ENCODE measurements at places on chromosomes 12 and 14.

DNA sequence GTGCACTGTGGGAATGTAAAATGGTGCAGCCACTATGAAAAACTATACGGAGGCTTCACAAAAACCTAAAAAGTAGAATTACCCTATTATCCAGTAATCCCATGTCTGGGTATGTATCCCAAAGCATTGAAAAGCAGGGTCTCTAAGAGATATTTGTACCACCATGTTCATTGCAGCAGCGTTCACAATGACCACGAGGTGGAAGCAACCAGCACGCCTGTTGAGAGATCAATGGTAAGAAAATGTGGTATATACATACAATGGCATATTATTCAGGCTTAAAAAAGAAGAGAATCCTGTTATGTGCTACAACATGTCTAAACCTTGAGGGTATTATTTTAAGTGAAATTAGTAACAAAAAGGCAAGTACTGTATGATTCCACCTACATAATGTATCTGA lies 910 bp upstream of the NOPCHAP1 start:
- no peak for DNase-seq

- DNase-seq: no peak
These were observed 328.9 kb downstream of the TMTC2 start for GRCh38 chr12:83015390-83016217.

DNA sequence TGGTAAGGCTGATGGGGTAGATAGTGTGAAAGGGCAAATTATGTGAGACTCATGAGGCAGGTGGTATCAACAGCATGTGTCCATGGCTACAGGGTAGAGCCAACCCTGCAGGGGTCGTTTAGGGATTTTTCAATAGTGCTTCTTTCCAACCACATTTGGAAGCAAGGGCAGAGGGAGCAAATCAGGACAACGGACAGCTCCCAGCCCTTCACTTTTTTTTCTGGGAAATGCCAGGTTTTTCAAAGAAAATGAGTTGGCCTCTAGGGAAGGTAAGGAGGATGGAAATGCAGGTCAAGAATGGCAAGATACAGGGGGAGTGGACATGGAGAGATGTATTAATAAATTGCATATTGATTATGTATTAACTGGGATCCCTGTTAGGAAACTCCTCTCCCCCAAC lies 4.9 kb upstream of the CMA1 start:
- DNase-seq: no peak

- no peak for DNase-seq
These were observed 65.7 kb downstream of the TMEM30B start for GRCh38 chr14:61215222-61216020.

GRCh38 chr14:102525219-102525928 lies 15.8 kb upstream of the ANKRD9 start:
- no peak for DNase-seq

- DNase-seq: no peak
These were observed 274.0 kb downstream of the SLC15A4 start for GRCh38 chr12:128549601-128550218.

DNA sequence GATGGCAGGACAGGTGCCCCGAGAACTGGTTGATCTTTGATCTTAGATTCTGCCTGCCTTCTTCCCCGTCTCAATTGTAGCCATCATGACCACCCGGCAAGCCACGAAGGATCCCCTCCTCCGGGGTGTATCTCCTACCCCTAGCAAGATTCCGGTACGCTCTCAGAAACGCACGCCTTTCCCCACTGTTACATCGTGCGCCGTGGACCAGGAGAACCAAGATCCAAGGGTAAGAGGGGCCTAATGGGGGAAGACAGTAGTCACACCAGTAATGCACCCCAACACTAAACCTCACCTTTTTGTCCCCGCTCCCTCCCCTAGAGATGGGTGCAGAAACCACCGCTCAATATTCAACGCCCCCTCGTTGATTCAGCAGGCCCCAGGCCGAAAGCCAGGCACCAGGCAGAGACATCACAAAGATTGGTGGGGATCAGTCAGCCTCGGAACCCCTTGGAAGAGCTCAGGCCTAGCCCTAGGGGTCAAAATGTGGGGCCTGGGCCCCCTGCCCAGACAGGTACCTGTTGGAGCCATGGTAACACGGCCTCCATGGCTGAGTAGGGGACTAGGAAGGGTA lies 556 bp downstream of the TROAP start:
- DNase-seq: no peak

DNA sequence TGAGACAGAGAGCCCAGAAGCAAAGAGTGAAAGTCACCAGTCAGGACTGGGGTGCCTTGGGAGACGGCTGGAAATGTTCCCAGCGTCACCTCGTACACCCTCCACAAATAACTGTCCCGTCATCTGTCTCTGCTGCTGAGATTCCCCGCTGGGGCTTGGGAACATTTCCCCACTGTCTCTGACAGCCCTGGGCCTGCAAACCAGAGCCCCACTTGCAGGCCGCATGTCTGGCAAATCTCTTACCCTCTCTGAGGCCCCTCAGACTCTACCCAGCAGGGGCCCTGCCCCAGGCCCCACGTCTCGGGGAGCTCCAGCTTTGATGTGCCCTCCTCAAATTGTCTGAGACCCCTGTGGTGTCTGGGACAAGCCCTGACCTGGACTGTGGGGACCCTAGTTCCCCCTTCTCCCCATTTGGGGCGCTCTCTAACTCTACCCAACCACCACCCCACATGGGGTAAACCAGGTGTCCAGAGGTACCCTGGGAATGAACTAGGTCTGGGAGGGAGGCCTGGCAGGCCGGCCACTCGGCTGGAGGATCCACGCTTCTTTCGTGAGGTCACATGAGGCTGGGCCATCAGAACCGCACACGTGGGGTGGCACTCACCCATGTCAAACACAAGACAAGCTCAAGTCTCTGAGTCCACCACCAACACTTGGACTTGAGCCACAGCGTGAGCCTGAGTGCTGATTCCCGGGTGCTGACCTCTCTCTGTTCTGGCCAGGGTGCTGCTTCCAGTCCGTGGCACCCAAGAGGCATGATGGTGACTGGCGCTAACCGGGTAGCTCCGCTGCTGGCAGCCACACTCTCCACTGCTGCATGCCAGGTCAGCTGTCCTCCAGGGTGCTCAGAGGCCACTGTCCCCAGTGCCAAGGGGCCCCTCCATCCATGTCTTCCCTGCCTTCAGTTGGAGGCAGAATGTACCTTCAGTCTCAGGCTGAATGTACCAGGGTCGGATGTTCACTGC lies 59.8 kb downstream of the DIO3 start:
- DNase-seq: no peak

GRCh38 chr14:72450473-72451044 lies 443.3 kb downstream of the DPF3 start:
- no peak for DNase-seq

GRCh38 chr12:2557597-2557996 lies 237.2 kb upstream of the FKBP4 start:
- no peak for DNase-seq

GRCh38 chr12:54980341-54980740 lies 4.2 kb downstream of the TESPA1 start:
- no peak for DNase-seq

DNA sequence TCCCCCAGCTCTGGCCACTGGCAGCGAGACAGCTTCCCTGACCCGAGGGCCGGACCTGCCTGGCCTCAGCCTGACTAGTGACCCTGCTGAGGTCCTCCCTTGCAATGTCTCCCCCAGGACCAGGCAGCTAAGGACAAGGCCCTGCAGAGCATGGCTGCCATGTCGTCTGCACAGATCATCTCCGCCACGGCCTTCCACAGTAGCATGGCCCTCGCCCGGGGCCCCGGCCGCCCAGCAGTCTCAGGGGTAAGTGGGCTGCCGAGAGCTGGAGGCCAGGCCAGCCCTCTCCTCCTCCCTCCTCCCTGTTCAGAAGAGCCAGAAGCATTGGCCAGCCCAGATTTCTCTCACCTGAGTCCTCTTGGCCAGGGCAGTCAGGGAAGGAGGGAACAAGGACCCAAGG lies 58.1 kb downstream of the TEAD4 start:
- DNase-seq: no peak

DNA sequence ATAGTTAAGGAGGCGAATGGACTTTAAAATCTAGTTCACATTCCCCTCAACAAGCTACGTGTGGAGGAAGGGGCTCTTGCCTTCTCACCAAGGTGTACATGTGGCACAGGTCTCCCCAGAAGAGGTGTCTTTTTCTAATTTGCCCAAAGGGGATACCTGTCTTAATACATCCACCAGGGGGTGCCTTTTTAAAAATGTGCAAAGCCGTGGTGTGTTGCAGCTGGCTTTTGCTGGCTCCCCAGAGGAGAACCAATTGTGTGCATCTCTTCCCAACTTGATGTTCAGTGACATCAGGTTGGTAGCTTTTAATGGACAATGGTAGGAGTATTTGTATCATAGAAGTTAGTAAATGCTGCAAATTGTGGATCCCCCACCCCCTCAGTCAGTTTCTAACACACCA lies 33.8 kb downstream of the CREBL2 start:
- no peak for DNase-seq

DNA sequence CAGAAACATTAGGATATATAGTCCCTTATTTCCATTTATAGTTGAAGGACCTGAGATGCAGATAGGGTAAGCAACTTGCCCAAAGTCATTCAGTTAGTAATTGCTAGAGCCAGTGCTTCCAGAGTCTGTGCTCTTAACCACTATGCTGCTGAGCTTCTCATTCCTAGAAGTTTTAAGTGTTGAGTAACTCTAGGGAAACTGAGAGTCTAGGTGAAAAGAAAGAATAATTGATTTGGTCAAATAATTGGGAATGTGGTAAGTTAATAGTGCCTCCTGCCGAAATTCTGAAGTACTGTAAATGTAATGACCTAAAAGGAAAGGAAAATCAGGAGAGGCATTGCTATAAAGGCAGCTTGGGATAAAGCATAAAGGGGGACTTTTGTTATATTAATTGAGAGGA lies 14.1 kb downstream of the PYROXD1 start:
- DNase-seq: no peak

DNA sequence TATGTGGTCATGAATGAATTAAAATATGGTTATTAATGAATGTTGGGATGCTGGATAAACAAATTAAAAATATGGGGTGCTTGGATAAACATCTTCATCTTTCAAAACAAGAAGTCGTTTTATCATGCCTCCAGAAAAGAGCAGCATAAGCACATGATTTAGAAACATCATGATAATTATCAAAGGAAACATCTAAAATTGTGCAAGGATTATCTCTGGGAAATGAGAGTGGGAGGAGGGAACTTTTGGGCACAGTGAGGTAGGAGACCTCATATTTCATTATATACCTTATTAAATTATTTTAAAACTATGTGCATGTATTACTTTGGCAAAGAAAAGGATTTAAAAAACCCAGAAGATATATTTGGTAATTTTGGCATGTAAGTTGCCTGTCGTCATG lies 8.9 kb downstream of the C3AR1 start:
- no peak for DNase-seq

DNA sequence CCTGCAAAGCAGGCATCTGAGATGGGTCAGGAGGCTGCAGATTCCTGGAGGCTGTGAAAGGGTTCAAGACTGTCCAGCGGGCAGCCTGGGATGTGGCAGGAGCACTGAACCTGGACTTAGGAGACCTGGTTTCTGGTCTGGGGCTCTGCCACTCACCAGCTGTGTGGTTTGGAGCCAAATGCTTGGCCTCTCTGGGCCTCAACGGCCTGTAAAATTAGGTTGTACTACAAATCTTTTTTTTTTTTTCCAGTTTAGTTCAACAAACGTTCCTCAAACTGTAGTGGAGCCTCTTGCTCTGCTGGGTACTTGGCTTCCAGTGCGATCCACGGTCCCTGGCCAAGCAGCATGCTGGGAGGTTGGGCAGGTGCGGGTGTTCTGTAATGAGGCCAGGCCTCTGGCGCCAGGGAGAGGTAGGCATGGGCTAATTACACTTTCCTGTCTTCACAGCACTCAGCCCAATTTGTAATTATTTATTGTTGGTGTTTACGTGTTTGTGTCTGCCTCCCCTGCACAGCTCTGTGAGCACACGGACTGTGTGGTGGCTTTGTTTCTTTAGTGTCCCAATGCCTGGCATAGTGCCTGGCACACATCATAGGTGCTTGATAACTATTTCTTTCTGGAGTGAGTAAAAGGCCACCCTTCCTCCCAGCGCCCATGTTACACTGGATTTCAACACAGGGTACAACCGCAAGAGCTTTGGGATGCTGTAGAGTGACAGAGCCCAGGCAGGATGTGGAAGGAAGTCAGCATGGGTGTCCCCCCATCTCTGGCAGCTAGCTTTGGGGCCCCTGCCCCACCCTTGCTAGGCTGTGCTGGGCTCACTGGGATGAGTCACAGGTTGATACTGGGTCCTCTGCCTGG lies 5.8 kb upstream of the KRT80 start:
- no peak for DNase-seq

DNA sequence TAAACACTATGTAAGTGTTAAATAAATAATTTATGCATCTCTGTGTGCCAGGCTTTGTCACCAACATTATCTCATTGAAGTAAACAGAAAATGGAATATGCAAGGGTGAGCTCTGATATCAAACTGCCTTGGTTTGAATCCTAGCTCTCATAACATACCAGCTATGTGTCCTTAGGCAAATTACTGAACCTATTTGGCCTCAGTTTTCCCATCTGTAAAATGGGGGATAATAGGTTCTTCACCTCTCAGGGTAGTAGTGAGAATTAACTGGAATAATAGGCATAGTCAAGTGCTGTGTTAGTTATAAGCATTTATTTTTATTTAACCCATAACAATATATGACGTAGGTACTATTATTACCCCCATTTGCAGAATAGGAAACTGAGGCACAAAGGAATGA lies 190.8 kb upstream of the SRRM4 start:
- DNase-seq: no peak
